CD8-positive, alpha-beta memory T cell (primary cell): ENCODE measurements at places on chromosomes 4 and X. TPM values are rescaled to one million over a fixed set of nuclear protein-coding genes. Genes with fewer than 3 reads are reported as not detected.

- DNase-seq: no peak
Observed at GRCh38 chrX:143094417-143095023, 68.8 kb downstream of the SPANXN4 start.

DNA sequence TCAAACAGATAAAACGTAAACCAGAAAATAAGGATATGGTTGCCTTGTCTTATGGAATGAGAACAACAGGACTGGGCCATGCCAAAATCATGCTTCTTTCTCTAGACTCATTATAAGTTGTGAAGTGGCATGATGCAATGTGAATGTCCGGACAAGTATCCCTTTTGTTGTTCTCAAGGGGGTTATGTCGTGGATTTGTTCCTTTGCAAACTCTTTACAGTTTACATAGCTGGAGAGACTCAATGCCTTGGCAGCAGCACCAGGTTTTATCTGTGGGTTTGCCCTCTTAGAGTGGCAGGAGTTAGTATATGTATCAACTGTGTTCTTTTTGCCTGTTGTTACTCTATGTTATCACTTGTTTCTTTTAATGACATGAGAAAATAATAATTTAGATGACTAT is 41.4 kb downstream of the SPRY1 start:
- no peak for DNase-seq

Gene PFKFB1
- total RNA-seq: 0.53 TPM

DNA sequence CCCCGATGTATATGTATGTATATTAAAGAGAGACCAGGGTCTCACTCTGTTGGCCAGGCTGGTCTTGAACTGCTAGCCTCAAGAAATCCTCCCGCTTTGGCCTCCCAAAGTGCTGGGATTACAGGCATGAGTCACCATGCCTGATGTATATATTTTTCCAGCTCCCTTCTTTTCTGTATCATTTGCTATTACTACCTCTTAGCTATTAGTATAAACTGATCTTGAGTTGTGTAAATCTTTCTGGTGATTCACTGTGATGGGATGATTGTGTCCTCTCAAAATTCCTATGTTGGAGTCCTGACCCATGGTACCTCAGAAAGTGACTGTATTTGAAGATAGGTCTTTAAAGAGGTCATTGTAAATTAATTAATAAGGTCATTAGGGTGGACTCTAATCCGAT is 53.1 kb downstream of the HPRT1 start:
- DNase-seq: no peak

DNA sequence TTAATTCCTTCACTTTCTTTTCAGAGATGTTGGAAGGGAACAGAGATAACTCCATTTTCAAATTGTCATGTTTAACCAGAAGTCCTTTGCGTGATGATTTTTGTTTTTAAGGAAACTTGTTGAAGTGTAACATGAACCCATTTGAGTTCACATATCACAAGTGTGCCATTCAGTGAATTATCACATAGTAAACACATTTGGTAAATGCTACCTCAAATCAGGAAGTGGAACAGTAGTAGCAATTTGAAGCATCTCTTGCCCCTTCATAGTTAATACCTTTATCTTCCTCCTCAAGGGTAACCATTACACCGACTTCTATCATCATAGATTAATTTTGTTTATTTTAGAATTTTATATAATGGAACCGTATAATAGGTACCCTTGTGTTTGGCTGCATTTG is 35.8 kb downstream of the KDM6A start:
- no peak for DNase-seq
